ENCODE measurements at places on chromosomes 6 and 20.

DNA sequence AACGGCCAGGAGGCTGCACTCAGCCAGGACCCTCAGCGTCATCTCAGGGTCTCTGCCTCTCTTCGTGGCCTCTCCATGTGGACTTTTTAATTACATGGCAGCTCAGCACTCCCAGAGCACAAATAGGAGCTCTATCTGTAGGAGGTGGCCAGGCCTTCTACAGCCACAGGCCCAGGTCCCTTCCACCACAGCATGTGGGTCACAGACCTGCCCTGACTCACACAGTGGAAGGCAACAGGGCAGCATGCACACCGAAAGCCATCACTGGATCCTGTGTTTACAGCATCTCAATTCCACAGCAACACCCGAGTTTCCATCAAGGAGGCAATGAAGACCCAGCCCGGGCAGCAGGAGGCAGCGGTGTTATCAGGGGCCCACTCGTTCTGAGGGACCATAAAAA is 65.8 kb upstream of the CD93 start:
- no peak for ATAC-seq

DNA sequence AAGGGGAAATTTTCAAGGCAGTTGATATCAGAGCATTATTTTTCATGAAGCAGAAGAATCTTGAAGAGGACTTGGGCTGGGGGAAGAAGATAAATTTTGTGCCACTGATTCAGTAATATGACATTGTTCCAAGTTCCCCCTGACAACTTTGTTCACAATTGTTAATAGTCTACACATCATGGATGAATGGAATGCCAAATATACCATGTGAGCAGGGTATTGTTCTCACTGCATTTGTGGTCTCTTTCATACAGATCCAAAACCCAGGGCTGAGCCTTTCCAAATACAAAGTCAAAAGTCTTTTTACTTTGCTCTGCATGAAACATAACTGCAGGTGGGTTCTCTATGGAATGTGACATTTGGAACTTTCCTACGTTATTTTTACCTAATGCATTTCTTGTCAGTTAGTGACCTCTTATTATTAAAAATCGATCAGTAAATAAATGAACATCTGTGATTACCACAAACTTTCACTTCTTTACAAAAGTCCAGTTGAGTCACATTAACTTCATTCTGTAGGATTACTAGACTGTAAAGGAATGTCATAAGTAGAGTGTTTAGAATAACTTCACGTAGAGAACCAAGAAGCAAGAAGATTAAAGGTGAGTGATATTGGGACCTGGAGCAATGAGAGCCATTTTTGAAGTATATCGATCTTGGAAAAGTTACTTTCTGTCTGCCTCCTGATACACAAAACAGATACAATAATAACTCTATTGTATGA is 100.9 kb downstream of the RCAN2 start:
- ATAC-seq, result no peak

- no peak for ATAC-seq
These were observed 53.9 kb upstream of the ESR1 start for GRCh38 chr6:151753581-151753980.

GRCh38 chr6:134663800-134664535 is 285.9 kb downstream of the ALDH8A1 start:
- ATAC-seq, result no peak

GRCh38 chr6:35634316-35634715 is 54.4 kb downstream of the FKBP5 start:
- ATAC-seq, result no peak

- ATAC-seq, result no peak
These were observed 751.1 kb downstream of the DHX35 start for GRCh38 chr20:39713076-39713840.

DNA sequence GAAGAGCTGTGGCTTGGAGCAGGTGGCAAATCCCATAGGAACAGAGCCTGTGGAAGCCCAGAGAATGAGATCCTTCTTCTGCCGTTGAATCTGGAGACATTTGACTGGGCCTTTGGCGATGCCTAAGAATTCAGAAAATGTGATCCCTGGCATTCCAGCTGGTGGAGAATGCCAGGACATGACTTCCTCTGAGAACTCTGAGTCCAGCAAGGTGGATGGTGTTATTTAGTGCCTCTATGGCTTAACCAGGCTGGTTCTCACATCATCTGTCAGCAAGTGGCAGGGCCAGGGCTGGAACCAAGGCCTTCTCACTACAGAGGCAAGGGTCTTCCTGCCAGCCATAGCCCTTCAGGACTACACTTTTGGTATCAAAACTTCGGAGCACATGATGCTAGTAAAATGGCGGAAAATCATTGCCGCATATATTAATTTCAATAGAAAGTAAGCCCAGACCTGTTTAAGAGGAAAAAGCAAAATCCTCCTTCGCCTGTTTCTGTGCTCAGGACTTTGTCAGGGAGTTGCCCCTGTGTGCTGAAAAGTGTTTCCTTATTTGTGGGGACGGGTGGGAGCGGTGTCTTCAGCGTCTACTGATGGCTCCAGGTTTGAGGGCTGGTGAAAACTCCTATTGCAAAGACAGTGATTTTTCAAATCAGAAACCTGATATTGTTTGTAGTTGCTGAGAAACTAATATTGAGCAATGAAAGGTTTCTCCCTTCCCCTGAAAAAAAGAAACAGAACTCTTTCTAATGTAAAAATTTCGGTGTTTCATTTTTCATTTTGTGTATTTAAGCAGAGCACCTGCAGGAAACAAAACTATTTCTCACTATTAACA is 23.9 kb downstream of the DUSP22 start:
- no peak for ATAC-seq

GRCh38 chr6:148867862-148868261 is 121.0 kb downstream of the UST start:
- ATAC-seq, result peak; percentile 40

GRCh38 chr6:155040901-155041650 is 46.0 kb downstream of the TIAM2 start:
- no peak for ATAC-seq

DNA sequence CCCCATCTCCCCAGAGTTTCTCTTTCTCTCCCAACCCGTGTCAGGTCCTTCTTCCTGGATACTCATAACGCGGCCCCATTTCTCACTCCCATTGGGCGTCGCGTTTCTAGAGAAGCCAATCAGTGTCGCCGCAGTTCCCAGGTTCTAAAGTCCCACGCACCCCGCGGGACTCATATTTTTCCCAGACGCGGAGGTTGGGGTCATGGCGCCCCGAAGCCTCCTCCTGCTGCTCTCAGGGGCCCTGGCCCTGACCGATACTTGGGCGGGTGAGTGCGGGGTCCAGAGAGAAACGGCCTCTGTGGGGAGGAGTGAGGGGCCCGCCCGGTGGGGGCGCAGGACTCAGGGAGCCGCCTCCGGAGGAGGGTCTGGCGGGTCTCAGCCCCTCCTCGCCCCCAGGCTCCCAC is at the start of gene HLA-F:
TSS of gene HLA-F (plus strand) at position 173 of the 404 bp plus-strand sequence. CDS start at position 203, 30 bp downstream.
- peak; percentile 98 for ATAC-seq

- no peak for ATAC-seq
These were observed 126.3 kb downstream of the C6orf118 start for GRCh38 chr6:165183071-165183470.

DNA sequence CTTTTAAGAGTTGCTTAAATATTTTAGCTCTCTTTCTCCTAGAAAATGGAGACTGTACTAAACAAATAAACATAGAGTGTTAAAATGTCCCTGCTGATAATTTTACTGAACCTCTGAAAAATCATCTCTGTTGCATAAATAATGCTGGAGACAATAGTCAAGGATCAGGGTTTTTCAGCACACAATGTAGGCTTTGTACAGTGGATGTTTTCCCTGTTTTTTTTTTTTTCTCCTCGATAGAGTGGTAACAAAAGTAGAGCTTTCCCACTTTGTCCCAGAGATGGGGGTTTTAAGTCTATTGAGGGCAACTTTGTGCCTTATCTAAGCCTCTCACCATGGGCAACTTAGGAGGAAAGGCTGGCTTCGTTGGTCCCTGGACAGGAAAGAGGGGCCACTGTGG is 222.6 kb upstream of the HDDC2 start:
- no peak for ATAC-seq

GRCh38 chr6:6927521-6928361 is 180.0 kb upstream of the RREB1 start:
- no peak for ATAC-seq

Data from stimulated activated memory B cell treated with anti-CD40 and anti-IgM and Interleukin-4, amounts not matched to agents 10 μg/mL and 1 μg/mL and 100 μg/mL, for 72 hours (primary cell).